ENCODE measurements at places on chromosomes 3 and 15.

DNA sequence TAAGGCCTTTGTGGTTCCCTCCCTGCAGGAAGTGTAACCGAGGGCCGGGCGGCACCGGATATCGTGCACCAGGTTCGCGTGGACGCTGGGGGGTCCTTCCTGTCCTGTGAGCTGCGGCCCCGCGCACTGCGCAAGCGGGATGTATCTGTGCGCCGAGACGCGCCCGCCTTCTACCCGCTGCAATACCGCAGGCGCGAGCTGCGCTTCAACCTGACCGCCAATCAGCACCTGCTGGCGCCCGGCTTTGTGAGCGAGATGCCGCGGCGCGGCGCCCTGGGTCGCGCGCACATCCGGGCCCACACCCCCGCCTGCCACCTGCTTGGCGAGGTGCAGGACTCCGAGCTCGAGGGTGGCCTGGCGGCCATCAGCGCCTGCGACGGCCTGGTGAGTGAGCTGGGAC is 35.9 kb downstream of the SAXO2 start:
- no peak for DNase-seq

GRCh38 chr3:25903371-25904129 is 113.7 kb downstream of the OXSM start:
- no peak for DNase-seq

- DNase-seq, result no peak
Measured at GRCh38 chr15:44193651-44194322, 1.3 kb downstream of the FRMD5 start.

GRCh38 chr15:32869776-32870175 is 152.0 kb downstream of the GREM1 start:
- DNase-seq, result no peak

- DNase-seq, result no peak
Measured at GRCh38 chr3:135618123-135618522, 347.4 kb upstream of the PPP2R3A start.

DNA sequence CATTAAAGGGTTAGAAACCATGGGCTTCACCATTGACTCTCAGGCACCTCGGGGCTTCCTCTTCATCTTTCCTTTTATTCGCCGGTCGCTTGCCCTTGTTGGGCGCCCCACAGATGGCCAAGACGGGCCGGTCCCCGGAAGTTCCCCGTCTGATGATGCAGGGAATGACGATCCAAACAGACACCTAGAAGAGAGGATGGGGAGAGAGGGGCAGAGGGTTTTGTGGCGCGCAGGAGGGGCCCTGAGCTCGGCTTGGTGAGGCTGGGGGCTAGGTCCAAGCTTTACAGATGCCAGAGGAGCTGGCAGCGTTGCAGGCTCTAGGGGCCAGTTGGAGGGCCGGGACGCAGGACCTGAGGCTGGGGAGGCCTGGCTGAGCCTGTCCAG is 532 bp upstream of the ESYT3 start:
- no peak for DNase-seq

DNA sequence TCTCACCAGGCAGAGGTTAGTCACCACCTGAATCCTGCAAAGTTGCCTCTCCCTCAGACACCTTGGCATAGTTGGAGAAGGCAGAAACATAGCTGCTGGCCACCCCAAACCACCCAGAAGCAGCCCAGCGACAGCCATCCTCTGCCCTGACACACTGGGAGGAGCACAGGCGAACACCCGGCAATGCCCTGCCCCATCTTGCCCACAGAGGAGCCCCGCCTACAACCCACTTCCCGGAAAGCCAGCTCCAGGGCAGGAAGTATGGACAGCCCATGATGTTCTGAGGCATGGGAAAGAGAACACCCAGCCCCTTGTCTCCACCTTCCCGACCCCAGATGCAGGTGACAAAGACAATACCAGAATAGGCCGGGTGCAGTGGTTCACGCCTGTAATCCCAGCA is 12.6 kb upstream of the SHISA5 start:
- DNase-seq, result no peak

- DNase-seq, result no peak
Measured at GRCh38 chr3:70020906-70021660, 21.6 kb downstream of the SAMMSON start.

- DNase-seq, result no peak
Measured at GRCh38 chr3:189690237-189690636, 59.0 kb downstream of the TP63 start.

DNA sequence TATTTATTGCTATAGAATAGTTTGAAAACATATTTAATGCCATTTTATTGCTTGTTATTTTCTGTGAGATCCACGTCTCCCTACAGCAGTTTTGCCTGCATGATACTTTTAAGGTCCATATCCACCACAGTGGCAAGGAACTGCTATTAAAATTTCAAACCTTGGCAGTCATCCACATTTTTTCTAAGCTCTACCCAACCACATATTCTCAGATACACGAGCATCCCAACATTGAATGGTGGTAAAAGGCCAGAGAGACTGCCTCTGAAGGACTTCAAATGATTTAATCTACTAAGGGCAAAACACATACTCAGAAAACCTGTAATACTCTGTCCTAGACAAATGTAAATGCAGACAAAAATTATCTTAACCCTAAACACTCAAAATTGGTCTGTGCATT is 173.1 kb downstream of the ERC2 start:
- DNase-seq, result no peak
